HS-5 (cell line): ENCODE measurements at places on chromosomes 6 and 20.

- DNase-seq, result no peak
Observed at GRCh38 chr20:4009309-4009708, 6.0 kb downstream of the RNF24 start.

GRCh38 chr20:22568872-22569344 is 15.5 kb downstream of the FOXA2 start:
- DNase-seq, result no peak

DNA sequence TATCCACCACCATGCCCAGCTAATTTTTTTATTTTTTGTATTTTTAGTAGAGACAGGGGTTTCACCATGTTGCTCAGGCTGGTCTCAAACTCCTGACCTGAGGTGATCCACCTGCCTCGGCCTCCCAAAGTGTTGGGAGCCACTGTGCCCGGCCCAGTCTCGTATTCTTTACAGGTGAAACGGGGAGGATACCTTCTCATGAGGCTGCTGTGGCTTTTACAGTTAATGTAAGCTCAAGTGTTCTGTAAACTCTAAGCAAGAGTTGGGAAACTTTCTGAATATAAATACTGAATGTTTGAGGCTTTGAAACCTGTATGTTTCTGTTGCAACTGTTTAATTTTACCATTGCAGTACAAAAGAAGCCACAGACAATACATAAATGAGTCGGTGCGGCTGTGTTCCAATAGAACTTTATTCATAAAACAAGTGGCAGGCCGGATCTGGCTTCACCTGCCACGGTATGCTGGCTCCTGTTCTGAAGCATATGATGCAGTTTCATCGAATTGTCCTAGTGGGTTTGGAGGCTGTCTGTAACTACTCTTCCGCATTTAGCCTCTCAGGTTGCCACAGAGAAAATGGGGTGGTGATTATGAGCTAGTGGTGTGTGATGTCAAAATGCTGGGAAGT is 192.5 kb upstream of the ZFP64 start:
- DNase-seq, result no peak

DNA sequence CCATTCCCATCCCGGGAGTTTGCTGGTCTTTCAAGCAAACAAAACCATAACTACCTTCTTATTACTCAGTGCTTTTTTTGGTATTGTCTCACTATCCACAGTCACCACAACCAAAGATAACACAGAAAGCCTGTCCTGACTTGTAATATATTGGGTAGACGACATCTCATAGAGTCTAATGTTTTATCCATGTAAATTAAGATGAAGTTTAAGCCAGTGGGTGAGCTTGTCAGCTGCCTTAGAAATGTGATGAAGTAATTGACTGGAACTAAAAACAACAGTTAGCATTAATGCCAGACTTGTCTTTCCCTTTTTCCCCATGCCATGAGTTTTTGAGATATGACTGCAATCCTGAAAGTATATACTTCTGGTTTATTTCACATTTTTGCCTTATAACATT is 282.7 kb upstream of the PRDM1 start:
- DNase-seq, result no peak

DNA sequence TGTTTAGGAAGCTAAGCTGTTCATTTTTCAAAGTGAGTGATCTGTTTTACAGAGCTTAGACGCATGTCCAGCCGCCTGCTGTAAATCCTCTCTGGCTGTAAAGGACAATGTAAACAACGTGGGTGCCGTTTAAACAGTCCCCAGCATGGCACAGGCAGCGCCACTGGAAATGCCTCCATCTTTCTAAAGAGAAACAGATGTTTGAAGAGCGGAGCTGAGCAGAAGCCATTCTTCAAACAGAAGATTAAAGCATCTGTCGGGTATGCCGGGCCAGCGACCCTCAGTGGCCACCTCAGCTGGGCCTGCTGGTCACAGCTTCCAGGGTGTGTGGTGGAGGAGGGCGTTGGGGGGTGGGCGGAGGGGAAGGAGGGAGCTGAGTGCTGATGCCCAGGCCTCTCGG is 138.6 kb downstream of the ERMARD start:
- no peak for DNase-seq

DNA sequence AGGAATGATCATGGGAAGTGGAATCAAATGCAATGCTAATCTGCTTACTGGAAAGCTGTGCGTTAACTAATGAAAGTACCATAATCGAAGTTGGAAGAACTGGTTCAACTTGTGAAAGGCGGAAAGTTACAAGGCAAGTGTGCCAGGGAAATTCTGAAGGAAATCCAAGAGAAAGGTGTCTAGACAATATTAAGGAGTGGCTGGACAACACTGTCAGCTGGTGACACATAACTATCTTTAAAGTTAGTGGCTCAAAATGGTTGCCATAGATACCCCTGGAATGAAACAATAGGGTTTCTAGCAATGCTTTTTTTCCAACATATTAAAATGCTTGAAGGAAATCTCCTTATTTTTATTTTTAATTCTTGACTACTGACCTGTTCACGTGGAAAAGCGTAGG is 90.4 kb downstream of the BMP2 start:
- DNase-seq, result no peak
